NCI-H1417 (cell line): ENCODE measurements at places on chromosomes 4 and X.

DNA sequence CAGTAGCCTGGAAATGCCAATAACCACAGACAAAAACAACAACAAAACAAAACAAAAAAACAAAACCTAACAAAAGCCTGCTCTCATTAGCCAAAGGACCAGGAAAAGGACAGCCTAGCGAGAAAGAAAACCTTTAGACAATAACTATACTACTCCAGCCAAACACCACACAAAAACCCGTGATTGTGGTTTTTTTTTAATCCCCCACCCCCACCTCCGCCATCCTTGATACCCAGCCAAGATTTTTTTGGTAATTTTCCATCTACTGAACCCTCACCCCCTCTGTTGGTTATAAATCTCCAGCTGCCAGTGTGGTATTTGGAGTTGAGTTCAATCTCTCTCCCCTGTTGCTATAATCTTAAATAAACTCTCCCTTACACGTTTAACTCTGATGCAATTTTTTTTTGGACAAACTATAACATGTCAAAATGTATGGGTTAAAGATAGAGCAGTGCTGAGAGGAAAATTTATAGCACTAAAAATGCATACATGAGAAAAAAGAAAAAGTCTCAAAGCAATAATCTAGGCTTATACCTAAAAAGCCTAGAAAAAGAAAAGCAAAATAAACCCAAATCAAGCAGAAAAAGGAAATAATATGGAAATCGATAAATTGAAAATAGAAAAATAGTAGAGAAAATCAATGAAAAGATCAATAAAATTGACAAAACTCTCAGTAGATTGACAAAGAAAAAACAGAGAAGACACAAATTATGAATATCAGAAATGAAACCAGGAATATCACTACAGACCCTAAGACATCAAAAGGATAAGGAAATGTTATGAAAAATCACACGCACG is 83.7 kb downstream of the NAT8L start:
- no peak for DNase-seq

DNA sequence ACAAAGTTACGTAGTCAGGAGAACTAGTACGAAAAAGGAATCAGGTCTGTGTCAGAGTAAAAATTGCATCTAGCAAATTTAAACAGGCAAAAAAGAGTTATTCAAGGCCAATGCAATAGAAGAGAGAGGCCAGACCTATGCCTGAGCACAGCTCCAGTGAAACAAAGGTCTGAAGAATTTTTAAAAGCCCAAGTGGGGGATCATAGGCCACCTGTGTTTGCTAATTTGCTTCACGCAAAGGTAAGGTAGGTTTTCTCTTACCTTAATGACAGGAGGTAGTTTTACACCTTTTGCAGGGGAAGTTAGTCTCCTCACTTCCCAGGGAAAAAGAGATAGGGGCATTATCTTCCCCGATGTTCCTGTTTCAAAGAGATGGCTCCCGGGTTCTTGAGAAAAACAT is 448.6 kb upstream of the TECRL start:
- DNase-seq, result no peak

GRCh38 chrX:63754136-63754859 is 30.7 kb downstream of the ARHGEF9 start:
- DNase-seq, result peak; percentile 74

- no peak for DNase-seq
These were observed 29.9 kb upstream of the CXXC4 start for GRCh38 chr4:104524591-104524990.

DNA sequence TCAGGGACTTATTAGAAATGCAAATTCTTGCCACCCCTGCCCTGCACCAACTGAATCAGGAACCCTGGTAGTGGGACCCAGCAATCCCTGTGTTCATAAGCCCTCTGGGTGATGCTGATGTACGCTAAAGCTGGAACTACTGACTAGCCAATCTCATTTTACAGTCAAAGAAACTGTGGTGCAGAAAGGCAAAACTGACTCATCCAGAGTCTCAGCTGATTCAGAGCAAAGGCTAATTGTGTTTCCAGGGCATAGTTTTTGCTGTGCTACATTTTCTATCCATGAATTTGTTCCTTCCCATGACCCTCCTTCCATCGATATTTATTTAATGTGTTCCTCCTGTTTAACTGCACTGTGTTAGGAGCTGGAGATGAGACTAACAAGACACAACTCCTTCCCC is 207.5 kb downstream of the REPS2 start:
- no peak for DNase-seq

GRCh38 chr4:138049355-138049754 is 192.8 kb downstream of the SLC7A11 start:
- peak; percentile 1 for DNase-seq

- no peak for DNase-seq
These were observed 39.3 kb upstream of the MXD4 start for GRCh38 chr4:2301225-2301642.

GRCh38 chr4:17112292-17112659 is 213.8 kb upstream of the LDB2 start:
- no peak for DNase-seq

DNA sequence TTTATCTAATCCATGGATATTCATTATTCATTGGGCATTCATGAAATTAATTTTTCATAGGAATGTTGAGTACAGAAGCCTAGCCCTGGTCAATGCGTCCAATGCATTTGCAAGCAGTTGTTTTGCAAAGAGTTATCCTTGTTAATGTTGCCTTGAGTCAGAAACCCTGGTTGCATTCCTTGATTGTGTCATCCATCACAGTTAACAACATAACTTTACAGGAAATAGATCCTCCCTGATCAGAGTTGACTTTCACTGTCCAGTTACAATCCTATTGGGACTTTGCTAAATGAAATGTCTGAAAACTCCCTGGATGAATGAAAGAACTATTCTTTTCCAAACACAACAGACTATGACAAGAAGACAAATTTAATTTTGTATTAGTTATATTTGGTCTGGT is 924.3 kb upstream of the SLIT2 start:
- DNase-seq, result no peak

DNA sequence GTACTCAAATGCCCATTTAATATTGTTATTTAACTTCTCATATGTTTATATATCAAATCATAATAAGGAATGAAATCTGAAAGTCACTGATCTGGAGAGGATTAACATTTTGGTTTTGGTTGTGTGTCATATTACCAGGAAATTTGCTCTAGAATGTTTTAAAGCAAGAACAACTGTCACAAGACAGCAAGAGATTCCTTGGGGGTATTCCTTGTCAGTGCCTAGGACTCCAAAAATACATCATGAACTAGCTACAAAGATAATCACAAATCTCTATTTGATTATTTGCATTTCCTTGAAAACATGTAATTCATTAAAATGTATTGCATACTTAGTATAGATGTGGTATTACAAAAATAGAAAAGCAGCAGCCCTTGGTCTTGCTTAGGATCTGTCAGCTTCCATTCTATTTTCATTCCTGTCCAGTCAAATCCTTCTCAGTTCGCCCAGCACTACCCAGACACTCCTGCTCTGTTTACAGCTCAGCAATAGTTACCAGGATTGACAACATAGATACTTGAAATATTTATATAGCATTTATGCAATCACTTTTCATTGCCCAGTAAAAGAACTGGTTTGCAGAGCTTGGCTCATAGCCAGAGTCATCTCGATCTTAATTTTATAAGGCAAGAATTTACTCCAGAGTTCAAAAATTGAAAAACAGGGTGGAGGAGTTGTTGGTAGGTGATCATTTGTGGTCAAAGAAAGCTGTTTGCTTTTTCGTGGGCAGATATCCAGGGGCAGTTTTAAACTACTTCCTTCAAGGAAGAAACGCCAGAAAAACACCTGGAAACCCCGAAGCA is 9.2 kb upstream of the BMP3 start:
- DNase-seq, result peak; percentile 53

DNA sequence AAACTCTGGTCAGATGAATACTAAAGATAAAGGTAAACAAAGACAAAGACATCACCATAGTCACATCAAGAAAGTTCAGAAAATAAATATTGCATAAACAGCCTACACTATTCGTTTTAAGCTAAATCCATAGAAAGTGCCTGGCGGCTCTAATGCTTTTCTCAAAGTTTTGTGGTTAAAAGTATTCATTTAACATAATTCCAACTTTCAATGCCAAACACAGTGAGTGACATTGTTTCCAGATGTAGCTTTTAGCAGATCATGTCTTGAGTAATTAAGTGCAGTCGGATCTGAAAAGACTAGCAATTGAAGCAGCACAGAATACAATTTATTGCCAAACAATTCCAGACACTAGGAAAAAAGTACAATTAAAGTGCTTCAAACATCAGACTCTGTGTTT is 287.1 kb upstream of the ADGRL3 start:
- DNase-seq, result no peak

DNA sequence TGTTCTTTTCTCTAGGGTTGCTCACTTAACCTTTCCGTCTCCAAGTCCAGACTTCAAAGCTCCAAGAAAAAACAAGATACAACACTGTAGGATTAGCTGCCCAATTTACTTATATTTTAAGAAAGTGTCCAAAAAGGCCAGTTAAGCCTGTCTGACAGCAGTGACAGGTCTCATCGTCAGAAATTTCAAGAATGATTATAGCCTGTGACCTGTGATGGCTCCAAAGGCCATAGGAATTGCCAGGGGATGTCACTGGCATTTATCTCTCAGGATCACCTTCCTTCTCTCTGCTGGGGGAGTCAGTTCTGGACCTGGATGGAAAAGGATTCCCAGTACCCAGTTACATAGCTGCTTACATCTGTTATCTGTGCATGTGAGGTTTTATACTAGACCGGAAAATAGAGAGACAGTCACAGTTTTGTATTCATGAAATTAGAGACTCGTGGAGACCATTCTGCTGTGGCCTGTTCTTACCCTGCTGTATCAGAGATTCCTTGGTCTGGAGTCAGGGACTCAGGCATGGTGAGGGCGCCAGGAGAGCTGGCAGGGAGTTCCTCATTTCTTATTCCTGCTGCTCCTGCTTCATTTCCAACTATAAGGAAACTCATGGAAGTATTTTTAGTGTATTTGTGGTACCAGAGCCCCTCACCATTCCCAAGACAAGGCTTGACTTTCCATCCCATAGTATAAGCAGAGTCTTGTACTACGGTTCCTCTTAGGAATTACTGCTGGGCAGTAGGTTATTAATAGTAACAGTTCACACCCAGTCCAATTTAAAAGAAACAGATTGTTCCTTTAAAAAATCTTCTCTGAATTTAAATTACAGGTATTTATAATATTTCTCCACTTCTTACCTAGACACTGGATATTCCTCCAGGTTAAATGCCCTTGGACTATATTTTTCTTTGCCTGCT is 220.8 kb downstream of the SHROOM3 start:
- no peak for DNase-seq

DNA sequence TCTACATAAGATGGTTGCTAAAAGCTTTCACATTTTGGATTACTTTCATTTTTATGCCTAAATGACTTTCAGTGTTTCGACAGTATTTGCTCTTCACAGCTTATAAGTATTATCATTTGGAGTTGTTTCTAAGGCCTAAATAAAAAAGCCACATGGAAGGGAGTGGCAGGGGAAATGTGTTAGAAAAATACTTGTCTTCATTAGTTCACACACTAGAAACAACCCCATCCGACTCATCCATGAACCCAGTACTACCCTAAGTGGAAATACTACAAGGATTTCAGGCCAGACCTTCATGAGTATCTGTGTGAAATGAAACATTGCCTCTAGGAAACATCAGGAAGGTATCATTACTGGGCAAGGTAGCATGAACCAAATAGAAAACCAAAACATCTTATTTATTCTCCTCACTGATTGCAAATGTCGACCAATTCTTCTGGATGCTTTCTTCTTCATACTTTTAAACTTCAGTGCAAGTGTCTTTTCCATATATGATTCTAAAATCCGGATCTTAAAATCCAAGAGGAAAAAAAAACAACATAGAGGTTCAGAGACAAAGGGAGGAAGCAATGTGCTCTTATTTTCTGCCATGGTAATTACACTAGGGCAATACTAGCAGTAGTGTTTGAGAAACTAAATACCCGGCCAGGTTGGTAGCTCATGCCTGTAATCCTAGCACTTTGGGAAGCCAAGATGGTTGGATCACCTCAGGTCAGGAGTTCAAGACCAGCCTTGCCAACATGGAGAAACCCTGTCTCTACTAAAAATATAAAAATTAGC is 349.4 kb downstream of the ARHGAP24 start:
- peak; percentile 13 for DNase-seq

DNA sequence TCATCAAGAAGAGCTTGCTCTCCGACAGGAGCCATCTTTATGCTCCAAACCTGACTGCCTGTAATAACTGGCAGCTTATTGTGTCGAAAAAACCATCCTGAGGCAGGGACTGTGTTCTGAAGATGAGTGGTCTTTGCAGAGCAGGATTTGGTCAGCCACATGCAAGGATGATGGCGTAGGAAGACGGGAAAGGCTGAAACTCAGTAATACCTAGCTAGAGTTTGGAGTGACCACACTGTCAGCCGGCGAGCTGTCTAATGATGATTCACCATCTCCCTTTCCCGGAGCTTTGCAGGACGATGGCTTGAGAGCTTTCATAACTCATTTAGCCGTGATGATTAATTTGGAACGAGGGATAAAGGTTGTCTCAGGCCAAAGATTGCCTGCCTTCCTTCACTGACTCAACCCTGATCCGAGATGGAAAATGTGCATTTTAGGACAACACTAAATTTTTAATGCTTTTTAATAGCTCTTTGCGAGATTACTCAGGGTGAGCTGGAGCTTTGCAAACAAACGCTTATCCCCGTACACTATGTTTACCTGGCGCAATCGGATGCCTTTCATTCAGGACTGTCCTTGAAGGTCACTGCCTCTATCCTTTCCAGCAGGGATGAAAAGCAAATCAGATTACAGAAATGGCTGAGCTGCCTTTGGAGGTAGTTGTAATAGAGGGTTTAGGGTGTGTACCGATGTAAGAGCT is 288.5 kb downstream of the ASMT start:
- DNase-seq, result no peak

GRCh38 chr4:140240237-140240636 is 86.3 kb upstream of the MAML3 start:
- peak; percentile 49 for DNase-seq

DNA sequence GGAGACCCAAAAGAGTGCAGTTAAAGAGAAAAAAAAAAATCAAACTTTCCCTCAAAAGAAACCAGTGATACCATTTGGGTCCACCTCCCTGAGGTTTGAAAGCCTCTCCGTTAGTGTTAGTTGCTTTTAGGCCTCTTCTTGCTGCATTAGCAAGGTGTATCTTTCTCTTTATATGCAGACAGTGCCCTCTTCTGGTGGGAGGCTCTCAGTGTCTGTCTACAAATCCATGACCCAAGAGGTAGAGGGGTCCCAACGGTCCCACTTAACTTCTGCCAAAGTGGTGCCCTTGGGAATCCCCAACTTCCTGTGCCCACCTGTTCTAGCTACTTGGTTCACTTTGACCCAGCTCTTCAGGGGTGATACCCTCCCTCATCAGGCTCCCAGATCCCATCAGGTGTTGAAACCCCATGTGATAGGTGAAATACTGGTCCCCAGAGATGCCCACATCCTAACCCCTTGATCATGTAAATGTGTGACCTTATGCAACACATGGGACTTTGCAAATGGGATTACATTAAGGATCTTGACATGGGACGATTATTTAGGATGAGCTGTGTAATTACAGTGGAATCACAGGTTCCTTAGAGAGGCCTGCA is 63.7 kb upstream of the CD99 start:
- no peak for DNase-seq

DNA sequence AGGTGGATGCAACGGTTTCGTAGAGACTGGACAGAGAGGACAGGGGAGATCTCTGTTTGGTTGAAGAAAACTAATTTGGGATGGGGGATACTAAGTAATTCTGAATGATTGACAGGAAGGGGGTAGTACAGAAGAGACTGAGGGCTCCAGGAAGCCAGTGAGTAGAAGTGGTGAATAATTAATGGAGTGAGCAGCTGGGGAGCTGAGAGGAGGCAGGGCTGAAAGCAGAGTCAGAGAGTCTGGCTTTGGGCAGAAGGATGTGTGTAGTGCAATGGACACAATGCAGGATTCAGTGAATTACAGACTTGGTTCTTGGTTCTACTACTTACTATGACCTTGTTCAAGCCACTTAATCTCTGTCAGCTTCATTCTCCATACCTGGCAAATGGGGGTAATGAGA is 161.7 kb downstream of the RBMX2 start:
- no peak for DNase-seq
